ENCODE measurements at places on chromosomes 1 and 21.
A peak's percentile ranks its signal among the peaks of the same experiment; 100 is the strongest.

DNA sequence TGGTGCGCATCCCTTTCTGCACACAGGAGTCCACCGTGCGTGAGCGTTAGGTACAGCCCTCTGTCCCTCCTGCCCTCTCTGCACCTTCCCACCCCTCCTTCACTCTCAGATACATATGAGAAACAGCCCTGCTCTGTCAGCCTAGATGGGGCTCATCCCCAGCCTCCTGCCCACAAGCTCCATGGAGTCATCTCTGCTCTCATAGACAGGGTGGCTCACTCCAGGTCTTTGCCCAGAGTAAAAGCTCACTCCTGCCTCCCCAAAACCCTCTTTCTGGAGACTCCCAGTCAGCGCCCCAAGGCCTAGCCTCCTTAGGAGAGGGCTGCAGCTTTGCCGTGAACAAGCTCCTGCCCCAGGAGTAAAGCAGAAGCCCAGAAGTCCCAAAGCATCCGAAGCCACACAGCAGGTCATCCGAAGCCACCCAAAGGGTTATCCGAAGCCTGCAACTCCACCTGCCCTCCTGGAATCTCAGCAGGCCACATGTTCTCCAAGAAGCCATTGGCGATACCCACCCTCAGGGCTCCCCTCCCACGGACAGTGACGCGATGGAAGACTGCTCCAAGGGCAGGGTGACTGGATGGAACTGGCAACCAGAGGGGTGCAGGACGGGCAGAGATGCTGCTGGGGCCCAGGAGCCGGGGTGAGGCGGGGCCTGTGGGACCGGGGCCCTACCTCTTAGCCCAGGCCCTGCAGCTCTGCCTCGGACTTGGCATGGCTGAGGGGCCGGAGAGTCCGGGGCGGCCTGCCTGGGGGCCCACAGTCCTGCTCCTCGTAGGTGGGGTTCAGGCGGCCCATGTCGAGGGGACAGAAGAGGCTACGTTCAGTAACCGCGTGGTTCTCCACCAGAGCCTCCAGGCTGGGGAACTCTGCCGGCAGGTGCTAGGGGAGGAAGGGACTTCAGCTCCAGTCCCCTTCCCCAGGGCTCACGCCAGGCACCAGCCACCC, 3.6 kb upstream of the KIF17 start:
- DNase-seq: no peak

- DNase-seq: no peak
These were observed 151.8 kb upstream of the ST6GALNAC5 start for GRCh38 chr1:76715474-76715873.

- DNase-seq: peak; percentile 69
These were observed 32.7 kb downstream of the XCL1 start for GRCh38 chr1:168608796-168609715.

- DNase-seq: no peak
These were observed 6.5 kb downstream of the PGLYRP4 start for GRCh38 chr1:153342178-153342577.

DNA sequence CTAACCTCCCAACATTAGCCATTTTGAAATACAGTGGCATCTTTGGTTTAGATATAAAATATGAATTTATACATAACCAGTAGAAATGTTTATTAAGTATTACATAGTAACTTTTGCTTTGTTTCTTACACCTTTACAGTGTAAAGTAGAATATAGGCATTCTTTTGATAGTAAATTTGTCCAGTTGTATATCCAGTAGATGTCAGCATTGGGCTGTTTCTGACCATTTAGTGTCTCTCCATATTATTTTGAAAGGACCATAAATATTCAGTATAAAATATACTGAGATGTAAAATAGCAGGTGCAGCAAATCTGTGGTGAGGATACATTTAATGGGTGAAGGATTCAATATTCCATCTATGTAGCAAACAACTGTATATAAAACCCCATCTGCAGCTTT, 115.8 kb upstream of the ZRANB2 start:
- DNase-seq: peak; percentile 3

- no peak for DNase-seq
These were observed 37.7 kb downstream of the CEP170 start for GRCh38 chr1:243217349-243217748.

DNA sequence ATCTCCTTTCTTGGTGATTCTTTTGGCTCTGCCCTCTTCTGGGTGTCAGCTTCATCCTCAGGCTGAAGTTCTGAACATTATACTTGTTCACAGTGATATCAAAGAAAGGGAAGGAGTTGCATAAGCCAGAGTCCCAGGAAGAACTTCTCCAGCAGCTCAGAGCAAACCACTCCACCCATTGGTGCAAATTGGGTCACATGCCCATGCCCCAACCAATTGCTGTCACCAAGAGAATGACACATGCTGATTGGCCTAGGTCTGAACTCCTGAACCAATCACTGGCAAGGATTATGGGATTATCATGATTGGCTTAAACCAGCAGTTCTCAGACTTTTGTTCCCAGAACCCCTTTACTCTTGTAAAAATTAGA, 256.5 kb upstream of the TMEM51 start:
- no peak for DNase-seq

- peak; percentile 75 for DNase-seq
These were observed 3.5 kb downstream of the NAV1 start for GRCh38 chr1:201542309-201543035.

DNA sequence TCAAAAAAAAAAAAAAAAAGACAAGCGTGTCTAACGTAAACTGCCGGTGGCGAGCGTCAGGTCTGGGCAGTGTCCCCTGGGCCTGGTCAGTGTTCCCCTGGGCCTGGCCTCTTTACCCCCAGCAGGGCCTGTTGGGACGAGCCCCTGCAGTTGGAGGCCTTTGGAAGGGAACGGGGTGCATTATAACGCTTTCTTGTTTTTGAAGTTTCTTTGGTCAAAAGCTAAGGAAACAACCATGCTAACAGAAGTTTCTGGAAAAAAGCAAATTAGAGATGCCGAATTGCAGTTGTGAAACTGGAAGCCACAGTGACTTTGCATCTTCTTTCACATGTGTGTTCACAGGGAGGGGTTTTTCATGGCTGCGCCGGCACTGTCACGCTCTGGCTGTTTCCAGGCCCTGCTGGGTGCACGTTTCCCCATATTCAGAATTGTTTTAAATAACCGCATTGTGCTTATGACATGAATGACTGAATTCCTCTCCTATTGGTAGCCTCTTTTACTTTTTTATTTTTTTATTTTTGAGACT, 16.0 kb downstream of the RRP1 start:
- no peak for DNase-seq

DNA sequence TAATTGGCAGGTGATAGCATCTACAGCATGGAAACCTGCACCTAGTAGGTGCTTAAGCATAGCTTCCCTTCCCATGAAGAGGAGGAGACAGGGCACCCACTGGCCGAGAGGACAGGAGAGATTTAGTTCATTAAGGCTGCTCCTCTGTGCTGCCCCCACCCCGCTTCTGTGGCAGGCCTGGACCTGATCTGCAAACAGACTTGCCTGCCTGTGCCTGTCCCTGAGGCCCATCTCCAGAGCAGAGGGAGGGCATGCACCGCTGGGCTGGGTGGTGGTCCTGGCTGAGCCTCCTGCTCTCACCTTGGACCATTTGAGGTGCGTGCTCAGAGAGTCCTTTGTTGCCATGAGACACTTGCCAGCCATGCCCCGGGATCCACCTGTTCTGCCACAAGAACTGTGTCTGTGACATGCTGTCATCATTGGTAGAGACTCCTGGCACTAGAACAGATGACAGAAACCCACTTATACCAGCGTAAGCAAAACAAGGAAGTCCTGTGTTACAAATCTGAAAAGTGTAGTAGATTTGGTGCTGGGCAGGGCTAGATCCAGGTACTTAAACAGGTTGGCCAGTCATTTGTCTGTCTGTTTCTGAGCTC, 55.6 kb downstream of the PTPRF start:
- no peak for DNase-seq

GRCh38 chr21:17732306-17732705, 86.8 kb downstream of the C21orf91 start:
- peak; percentile 33 for DNase-seq

GRCh38 chr21:15051644-15052458, 12.9 kb downstream of the NRIP1 start:
- peak; percentile 43 for DNase-seq

Measured in brain microvascular endothelial cell (primary cell).